Dermis microvascular lymphatic vessel endothelial cell (primary cell): ENCODE measurements at places on chromosomes 2 and 18.

DNA sequence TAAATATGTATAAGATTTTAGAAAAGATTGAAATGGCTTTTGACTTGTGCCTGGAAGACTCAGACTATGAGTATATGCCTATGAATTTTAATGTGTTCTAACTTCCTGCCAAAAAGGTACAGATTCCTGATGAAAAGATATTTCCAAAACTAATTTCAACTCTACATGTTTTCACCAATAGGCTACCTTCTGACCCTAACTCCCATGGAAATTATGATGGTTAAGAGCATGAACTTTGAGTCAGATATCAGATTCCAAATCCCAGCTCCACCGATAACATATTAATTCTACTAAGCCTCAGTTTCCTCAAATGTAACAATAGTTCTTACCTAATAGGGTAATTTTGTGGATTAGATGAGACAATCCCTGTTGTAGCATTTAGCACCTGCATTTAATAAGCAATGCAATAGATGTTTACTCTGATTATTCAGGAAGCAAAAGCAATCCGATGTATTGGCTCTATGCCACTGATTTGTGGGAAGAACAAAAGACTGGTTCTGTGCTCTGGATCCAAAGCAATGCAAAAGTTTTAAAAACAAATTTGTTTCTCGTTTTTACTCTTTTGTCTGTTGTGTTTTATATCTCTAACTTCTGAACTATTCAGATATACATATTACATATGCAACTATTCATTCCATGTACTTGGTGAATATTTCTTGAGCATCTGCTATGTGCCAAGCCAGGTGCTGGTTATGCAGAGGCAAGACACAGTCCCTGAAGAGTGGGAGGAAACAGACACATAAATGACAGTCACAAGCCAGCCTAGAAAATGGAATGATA lies 115.4 kb downstream of the GATA6 start:
- DNase-seq, result peak; percentile 54

DNA sequence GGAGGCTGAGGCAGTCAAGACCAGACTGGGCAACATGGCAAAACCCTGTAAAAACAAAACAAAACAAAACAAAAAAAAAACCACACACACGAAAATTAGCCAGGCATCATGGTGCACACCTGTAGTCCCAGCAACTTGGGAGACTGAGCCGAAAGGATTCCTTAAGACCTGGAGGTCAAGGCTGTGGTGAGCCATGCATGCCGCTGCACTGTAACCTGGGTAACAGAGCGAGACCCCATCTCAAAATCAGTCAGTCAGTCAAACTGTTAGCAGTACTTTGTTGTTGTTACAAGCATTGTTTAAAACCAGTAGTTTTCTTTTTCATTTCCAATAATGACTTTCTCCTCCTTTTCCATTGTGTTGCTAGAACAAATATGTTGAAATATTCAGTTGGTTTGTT lies 21.7 kb downstream of the EPB41L5 start:
- DNase-seq, result no peak

DNA sequence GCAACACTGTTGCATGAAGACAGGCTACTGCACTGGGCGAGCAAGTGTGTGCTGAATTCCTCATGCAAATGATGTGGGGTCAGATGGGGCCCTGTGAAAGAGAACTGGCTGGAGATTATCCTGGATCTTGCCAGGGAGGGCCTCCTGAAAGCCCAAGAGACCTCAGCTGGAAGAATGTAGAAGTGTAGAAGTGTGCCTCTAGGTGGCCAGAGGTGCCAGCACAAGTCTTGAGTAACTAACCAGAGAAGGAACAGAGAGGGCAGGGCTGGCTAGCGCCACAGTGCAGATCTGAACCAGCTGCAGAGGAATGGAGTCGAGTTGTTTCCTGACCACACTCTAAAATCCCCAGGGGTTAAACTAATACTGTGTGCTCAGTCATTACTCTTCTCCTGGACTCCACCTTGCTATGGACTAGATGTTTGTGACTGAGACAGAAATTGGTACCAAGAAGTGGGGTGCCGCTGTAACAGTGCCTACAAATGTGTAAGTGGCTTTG lies 399.3 kb downstream of the LRATD1 start:
- DNase-seq, result no peak

DNA sequence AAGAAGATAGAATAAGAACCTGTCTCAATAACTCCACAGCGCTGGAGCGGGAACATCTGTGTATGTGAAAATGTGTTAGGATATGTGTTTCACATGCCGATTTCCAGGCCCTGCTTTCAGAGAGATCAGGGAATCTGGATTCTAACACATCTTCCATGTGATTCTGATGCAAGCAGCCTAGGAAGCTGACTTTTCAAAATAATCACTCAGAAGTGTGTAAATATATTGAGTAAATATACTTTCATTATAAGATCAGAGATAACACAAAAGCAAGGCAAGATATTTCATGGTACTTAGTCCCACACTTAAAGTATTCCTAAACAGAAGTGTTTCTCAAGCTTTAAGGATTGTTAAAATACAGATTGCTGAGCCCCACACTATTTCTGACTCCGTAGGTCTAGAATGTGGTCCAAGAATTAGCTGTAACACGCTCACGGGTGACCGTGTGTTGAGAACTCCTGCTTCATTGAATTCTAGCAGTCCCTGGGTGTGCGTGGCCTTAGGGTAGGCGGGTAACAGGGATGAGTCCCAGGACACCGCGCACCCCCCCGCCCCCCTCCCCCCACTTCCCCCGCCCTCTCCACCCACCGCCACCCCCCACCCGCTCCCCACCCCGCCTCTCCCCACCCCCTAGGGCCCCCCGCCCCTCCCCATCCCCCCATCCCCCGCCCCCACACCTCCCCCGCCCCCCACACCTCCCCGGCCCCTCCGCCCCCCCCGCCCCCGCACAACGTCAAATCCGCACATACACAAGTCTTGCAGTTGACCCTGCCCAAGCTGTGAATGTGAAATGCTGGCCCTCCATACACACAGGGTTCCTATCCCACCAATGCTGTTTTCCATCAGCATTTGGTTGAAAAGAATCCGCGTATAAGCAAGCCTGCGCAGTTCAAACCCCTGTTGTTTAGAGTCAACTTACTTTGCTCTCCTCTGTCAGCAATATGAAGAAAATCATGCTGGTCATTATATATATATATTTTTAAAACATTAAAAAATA lies 94.2 kb upstream of the SLC39A10 start:
- no peak for DNase-seq

DNA sequence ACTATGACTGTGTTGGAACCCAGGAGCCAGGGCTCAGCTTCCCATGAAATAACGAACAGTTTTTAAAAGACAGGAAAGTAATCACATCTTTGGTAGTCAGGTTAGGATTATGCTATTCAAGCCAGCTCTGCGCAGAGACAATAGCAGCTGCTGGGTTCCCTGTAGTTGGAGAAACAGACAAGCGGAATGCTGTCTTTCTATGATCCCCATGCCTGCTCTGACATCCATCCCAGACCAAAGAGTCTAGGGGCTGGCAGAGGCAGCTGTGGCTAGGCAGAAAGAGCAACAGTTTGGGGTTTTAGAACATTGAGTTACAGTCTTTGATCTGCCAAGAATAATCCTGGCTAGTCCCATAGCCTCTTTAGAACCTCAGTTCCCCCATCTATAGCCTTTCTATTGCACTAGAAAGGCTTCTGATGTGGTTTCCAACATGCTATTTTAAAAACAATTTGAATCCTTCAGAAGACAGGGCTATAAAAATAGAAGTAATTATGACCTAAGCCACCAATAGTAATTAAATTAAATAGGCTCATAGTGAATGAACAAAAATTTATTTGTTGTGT lies 146.8 kb downstream of the MTX2 start:
- no peak for DNase-seq

GRCh38 chr2:207767461-207768167 lies 2.1 kb downstream of the FZD5 start:
- DNase-seq, result peak; percentile 73

- DNase-seq, result no peak
These were observed 31.2 kb downstream of the FTCDNL1 start for GRCh38 chr2:199819746-199820145.

GRCh38 chr2:106073678-106074406 lies 120.3 kb downstream of the UXS1 start:
- DNase-seq, result no peak

DNA sequence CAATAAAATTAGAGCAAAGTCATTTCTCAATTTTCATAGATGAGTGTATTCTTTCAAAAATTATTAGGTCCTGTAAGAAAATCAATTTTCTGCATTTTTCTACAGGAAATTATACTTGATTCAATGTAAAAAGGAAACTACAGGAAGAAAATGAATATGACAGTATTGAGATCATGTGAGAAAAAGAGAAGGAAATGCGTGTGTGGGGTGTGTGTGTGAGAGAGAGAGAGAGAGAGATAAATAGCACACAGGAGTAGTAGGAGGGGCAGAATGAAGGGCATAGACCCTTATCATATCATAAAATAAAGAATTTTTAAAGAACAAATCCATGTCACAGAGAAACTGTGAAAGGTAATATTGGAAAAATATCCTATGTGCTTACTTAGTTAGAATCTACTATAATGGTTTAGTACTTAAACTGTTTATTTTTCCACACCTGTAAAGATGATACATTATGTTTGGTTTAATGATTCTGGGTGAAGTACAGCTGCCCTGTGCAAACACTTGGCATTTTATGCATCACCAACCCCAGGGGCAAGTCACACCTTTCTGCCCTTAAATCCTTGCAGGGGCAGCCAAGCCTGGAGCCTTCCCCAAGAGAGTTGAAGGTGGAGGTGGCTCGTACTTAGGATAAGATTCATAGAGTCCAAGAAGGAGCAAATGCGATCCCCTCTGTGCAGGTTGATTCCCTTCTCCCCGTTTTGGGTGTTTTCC lies 276.4 kb downstream of the TGIF1 start:
- DNase-seq, result no peak

DNA sequence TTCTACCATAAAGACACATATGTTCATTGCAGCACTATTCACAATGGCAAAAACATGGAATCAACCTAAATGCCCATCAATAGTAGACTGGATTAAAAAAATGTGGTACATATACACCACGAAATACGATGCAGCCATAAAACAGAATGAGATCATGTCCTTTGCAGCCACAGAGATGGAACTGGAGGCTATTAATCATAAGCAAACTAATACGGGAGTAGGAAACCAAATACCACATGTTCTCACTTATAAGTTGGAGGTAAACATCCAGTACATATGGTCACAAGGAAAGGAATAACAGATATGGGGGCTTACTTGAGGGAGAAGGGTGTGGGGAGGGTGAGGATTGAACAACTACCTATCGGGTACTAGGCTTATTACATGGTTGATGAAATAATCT lies 7.7 kb downstream of the HMSD start:
- no peak for DNase-seq

- DNase-seq, result no peak
These were observed 7.4 kb downstream of the COPS9 start for GRCh38 chr2:240128608-240129145.

GRCh38 chr18:59056706-59057492 lies 82.8 kb upstream of the SEC11C start:
- DNase-seq, result peak; percentile 72

DNA sequence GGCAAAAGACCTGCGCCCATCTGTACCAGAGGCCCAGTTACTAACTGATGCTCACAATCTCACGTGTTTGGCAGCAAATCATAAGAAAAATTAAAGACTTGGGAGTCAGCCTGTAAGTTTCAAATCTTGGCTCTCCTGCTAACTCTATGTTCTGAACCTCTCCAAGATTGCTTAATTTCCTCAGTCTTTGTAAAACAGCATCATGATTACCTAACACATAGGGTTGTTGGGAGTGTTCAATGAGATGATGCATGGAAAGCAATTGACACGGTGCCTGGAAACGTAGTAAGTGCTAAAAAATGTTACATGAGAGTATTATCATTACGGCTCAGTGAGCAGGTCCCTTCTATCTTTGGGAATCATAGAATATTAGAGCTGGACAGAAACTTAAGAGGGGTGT lies 497.6 kb upstream of the TCF4 start:
- no peak for DNase-seq

- no peak for DNase-seq
These were observed 21.7 kb downstream of the ADD2 start for GRCh38 chr2:70746094-70746974.

DNA sequence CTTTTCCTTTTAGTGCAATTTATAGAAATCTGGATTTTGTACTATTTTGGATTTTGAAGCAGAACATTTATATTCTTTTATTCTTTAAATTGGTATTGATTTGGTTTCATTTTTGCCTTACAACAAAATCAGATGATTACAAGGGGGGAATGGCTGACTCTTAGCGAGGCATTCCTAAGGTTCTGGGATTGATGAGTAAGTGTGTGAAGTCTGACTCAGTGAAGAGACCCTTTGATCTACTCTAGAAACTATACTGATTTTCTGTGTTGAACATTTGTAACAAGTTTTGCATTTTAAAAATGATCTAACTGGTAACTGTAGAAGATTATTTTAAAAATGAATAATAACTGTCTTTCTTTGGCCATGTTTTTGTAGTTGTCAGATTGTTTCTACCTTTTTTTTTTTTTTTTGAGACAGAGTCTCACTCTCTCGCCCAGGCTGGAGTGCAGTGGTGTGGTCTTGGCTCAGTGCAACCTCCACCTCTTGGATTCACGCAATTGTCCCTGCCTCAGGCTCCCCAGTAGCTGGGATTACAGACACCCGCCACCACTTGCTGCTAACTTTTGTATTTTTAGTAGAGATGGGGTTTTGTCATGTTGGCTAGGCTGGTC lies 48.7 kb downstream of the TTC39C start:
- DNase-seq, result no peak

- DNase-seq, result no peak
These were observed 102.9 kb downstream of the ALPK2 start for GRCh38 chr18:58525928-58526424.

- no peak for DNase-seq
These were observed 50.5 kb downstream of the KLHL29 start for GRCh38 chr2:23435250-23436035.

- no peak for DNase-seq
These were observed 7.1 kb downstream of the SH3BP4 start for GRCh38 chr2:234958746-234959395.

- DNase-seq, result no peak
These were observed 75.1 kb downstream of the MBD5 start for GRCh38 chr2:148096012-148096411.

GRCh38 chr2:100878000-100878791 lies 58.3 kb downstream of the NPAS2 start:
- no peak for DNase-seq

- DNase-seq, result no peak
These were observed 20.6 kb downstream of the ZNF385B start for GRCh38 chr2:179840840-179841239.

DNA sequence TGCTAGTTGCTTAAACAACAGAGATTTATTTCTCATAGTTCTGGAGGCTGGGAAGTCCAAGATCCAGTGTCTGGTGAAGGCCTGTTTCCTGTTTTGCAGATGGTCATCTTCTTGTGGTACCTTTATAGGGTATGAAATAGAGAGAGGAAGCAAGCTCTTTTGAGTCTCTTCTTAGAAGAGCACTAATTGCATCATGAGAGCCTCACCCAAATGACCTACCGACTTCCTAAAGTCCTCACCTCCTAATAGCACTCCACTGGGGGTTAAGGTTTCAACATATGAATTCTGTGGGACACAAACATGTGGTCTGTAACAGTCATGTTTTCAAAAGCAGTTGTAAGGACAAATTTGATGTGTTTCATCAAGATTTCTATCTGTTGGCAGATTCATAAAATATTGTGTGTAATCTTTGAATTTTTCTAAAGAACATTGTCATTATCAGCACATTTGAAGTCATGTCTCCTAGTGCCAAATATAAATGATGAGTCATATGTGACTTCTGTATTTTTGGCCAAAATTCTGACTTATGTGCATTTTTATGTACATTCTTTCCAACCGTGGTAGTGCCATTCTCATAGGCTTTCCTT lies 45.3 kb downstream of the CD28 start:
- DNase-seq, result peak; percentile 6

- no peak for DNase-seq
These were observed 345.4 kb downstream of the ARHGAP15 start for GRCh38 chr2:143474586-143474985.
